ENCODE measurements at places on chromosomes 7 and 10. TPM values are rescaled to one million over a fixed set of nuclear protein-coding genes. Genes with fewer than 3 reads are reported as not detected.

DNA sequence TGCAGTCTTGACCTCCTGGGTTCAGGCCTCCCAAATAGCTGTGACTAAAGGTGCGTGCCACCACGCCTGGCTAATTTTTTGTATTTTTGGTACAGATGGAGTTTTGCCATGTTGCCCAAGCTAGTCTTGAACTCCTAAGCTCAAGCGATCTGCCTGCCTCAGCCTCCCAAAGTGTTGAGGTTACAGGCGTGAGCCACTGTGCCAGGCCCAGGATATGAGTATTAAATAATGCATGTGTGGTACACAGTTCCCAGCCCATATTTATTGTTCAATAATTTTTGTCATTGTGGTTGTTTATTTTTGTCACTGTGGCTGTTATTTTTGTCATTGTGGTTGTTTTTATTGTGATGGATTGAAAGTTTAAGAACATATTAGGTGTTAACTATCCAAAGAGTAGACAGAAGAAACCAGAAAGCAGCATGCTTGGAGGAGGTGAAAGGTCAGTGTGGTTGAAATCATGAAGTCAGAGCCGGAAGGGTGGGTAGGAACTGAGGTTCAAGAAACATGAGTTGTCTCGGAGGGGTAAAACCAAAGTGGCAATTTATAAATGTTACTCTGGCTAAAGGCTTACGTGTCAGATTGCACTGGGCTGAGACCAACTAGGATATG is 45.0 kb downstream of the MRC1 start:
- H3K27me3 ChIP-seq: no peaks in the 10 kb centered on the region
- no peaks in the 10 kb centered on the region for H3K36me3 ChIP-seq
- no peak overlapping the region for H3K27ac ChIP-seq
- DNase-seq: no peak
- no peak overlapping the region for H3K4me3 ChIP-seq
- H3K4me1 ChIP-seq: no peaks in the 10 kb centered on the region

- H3K36me3 ChIP-seq: no peaks in the 10 kb centered on the region
- no peak overlapping the region for H3K4me3 ChIP-seq
- H3K27me3 ChIP-seq: no peaks in the 10 kb centered on the region
- DNase-seq: no peak
- H3K4me1 ChIP-seq: no peaks in the 10 kb centered on the region
Measured at GRCh38 chr7:106166651-106167342, 54.7 kb upstream of the SYPL1 start.

DNA sequence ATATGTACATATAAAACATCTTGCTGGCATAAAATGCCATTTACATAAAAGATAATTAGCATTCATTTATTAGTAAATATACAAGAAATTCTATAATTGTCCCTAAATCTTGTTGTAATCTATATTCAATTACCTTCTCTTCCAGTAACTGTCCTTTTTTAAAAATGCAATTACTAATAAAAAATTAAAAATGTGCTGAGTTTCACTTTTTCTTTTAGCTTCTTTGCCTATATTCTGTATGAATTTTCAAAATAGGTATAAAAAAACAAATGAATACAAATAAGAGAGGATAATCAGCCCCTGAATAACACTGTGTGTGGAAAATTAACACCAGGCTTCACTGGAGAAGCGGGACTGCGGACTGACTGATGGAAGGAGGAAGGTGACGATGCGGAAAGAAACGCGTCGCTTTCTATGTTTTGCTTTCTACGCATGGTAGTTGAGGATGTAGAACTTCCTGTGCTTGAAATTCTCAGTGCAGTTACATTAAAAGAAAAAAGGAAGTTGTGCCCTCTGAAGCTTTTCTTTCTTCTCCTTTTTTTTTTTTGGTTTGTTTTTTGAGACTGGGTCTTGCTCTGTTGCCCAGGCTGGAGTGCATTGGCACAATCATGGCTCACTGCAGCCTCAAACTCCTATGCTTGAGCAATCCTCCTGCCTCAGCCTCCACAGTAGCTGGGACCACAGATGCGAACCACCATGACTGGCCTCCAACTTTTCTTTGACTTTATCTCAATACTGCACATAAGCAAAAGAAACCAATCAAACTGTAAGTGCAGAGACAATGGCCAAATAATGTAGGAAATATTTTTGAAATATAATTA is 7.4 kb upstream of the ZMYND11 start:
- H3K4me3 ChIP-seq: peak overlapping the region; percentile 77
- peak; percentile 45 for DNase-seq
- H3K36me3 ChIP-seq: no peaks in the 10 kb centered on the region
- no peaks in the 10 kb centered on the region for H3K4me1 ChIP-seq
- no peaks in the 10 kb centered on the region for H3K27me3 ChIP-seq

DNA sequence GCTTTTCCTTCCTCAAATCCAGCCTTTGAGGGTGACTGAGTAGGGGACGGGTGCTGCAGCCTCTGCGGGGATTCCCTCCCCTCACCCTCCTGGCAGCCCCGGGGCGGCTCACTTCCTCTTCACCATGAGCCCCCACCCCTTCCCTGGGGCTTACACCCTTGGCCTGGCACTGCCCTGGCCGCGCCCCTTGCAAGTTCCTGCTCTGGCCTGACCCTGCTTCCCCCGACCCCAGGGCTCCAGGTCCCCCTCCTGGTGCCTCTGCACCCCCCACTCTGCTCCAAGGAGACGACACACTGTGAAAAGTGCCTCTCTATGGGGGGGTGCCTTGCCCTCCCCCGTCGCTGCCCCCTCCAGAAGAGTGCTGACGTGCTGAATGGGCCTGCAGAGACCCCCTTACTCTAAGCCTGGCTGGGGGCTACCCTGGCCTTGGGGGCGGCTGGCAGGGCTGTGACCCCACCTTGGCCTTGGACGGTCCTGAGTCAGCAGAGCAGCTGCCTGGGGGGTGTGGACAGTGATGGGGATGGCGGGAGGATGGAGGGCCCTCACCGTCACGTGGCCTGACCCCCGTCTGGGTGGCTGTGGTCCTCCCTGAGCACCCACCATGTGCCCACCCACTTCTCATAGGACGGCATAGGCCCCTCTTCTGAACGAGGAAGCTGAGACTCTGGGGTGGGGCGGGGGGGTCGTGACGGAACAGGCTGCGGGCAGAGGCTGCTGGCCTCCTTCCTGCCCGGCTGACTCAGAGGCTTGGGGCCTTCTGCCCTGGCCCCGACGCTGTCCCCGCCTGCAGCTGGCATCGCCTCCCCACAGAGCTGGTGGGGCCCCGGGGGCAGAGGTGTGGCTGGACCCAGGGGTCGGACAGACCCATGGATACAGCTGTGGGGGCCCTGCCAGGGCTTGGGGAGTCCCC is 9.8 kb downstream of the LFNG start:
- peaks cover 40% of the 10 kb centered on the region for H3K4me1 ChIP-seq
- H3K36me3 ChIP-seq: peaks cover 17% of the 10 kb centered on the region
- no peaks in the 10 kb centered on the region for H3K27me3 ChIP-seq
- DNase-seq: peak; percentile 24

DNA sequence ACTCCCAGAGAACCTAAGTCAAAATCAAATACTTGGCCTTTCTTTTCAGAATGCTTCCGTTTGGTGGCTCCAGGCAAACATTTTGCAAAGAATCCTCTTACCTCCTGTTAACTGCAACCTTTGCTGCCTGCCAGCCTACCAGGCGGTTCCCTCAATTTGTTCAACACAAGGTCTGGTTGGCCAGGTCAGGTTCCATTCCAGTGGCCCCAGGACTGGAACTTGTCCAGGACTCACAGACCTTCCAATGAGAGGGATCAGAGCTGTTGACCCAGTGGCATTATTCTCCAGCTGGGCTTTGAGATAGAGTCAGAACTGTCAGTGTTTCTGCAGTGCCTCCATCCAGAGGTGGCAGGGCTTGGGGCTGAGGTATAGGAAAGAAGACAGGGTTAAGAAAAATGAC is 137.0 kb downstream of the NEUROD6 start:
- no peaks in the 10 kb centered on the region for H3K4me1 ChIP-seq
- no peaks in the 10 kb centered on the region for H3K27me3 ChIP-seq

GRCh38 chr10:32104181-32104580 is 48.0 kb upstream of the KIF5B start:
- no peak for DNase-seq
- H3K27me3 ChIP-seq: no peaks in the 10 kb centered on the region
- no peaks in the 10 kb centered on the region for H3K4me1 ChIP-seq
- no peak overlapping the region for H3K27ac ChIP-seq
- no peak overlapping the region for H3K4me3 ChIP-seq

DNA sequence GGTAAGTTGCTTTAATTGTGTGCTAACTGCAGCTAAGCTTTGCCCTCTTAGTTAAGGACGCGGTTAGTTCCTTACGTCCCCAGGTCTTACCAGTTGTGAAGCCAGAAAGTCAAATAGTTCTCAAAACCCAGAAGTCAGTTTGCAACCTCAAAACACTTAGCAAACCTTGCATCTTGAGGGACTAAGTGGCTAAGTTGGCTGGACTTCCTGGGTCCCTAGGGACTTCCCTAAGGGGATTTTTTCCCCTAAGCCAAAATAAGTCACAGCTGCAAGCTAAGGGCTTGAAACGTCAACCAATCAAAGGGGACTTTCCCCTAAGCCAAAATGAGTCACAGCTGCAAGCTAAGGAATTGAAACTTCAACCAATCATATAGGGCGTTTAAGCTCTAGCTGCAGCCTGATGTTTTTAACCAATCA is 36.2 kb upstream of the HECW1 start:
- no peak for DNase-seq
- H3K27me3 ChIP-seq: no peaks in the 10 kb centered on the region
- H3K36me3 ChIP-seq: no peaks in the 10 kb centered on the region
- no peak overlapping the region for H3K4me3 ChIP-seq
- H3K4me1 ChIP-seq: no peaks in the 10 kb centered on the region

- no peak overlapping the region for H3K4me3 ChIP-seq
- no peak overlapping the region for H3K27ac ChIP-seq
- no peaks in the 10 kb centered on the region for H3K36me3 ChIP-seq
Measured at GRCh38 chr7:135334830-135335543, 101.3 kb downstream of the STRA8 start.

DNA sequence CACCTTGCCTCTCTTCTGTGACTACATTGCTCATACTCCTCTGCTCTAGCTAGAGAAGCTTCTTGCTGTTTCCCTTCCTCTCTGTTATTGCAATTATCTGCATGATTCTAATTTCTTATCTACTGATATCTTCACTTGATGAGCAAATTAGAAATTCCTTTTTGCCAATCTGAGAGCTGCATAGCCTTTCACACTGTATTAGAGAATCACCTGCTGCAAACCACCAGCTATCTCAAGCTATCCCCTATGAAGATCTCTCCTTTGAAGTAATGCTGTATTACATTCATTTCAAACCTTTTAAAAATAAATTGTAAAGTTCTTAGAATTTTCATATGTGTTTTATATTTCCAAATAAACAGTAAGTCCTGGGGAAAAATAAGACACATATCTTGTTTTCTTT is 89.0 kb upstream of the ZNF804B start:
- no peak overlapping the region for H3K4me3 ChIP-seq
- no peaks in the 10 kb centered on the region for H3K36me3 ChIP-seq
- H3K4me1 ChIP-seq: no peaks in the 10 kb centered on the region
- no peak for DNase-seq

DNA sequence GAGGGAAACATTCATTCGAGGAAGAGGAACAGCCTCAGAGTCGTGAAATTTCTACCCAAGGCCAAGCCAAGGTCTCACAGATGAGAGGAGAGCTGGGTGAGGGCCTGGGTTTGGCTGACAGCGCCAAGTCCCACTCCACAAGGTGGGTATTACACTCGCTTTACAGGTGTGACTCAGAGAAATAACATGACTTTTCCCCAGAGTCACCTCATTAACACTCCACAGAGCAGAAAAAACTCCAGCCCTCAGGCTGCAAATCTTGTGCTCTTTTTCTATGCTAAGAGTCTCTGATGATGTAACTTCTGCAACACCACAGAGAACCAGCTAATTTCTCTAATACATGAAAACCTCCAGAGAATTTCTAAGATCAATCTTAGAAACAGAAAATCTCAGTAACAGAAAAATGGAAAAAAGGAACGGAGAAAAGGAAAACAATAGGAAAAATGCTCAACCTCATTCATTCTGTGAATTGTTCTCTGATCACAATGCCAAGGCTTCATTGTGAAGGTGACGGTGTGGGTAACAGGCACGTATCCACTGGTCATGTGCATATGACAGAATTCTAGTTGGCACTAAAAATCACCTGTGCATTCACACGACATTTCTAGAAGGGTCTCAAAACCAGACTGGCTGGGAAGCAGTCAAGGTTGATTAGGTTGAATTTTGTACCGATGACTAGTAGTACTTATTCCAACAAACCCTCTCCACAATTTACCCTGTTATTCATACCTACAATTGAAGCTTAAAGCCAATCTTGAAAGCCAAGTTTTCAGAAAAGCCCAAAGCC is 20.3 kb downstream of the YWHAG start:
- H3K27me3 ChIP-seq: no peaks in the 10 kb centered on the region
- no peaks in the 10 kb centered on the region for H3K4me1 ChIP-seq
- no peak overlapping the region for H3K4me3 ChIP-seq
- H3K36me3 ChIP-seq: peaks cover 15% of the 10 kb centered on the region

GRCh38 chr7:84841809-84842208 is 345.0 kb downstream of the SEMA3D start:
- H3K4me1 ChIP-seq: no peaks in the 10 kb centered on the region
- no peak overlapping the region for H3K27ac ChIP-seq
- no peaks in the 10 kb centered on the region for H3K36me3 ChIP-seq
- H3K27me3 ChIP-seq: no peaks in the 10 kb centered on the region
- H3K4me3 ChIP-seq: no peak overlapping the region

DNA sequence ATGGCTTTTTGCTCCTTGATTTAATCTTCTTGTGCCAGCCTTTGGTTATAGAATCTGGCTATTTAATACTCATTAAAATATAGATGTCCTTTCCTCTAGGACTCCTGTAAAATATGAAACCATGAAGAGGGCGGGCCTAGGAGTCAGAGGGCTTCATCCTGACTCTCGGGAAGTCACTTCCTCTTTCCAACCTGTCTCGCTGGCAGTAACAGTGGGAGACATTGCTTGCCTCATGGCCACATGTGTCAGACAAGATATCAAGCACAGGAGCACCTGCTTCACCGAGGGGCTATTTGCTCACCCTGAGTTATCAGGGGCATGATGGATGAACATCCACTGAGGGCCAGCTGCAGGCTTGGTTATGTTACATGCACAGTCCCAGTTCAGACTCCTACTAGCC is 31.0 kb downstream of the SLIT1 start:
- H3K27ac ChIP-seq: no peak overlapping the region
- no peak overlapping the region for H3K4me3 ChIP-seq
- H3K4me1 ChIP-seq: no peaks in the 10 kb centered on the region

DNA sequence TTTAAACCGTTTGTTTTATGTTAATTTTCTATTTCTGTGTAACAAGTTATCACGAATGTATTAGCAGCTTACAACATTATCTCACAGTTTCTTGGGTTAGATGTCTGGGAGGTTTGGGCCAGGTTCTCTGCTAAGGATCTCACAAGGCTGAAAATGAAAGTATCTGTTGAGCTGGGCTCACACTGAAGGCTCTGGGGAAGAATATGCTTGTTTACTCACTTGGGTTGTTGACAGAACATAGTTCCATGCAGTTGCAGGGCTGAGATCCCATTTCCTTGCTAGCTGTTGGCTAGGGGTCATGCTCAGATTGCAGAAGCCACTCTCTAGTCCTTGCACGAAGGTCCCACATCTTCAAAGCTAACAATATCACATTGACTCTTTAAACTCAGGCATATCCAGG is 266.6 kb upstream of the GNAI1 start:
- no peaks in the 10 kb centered on the region for H3K27me3 ChIP-seq
- no peak overlapping the region for H3K27ac ChIP-seq
- DNase-seq: no peak
- no peak overlapping the region for H3K4me3 ChIP-seq
- H3K4me1 ChIP-seq: no peaks in the 10 kb centered on the region

CYP3A5 gene
- total RNA-seq: not detected

HOXA4 gene
- not detected for total RNA-seq

OR2A12 gene
- total RNA-seq: not detected

OR6V1 gene
- total RNA-seq: not detected

CCL24 gene
- not detected for total RNA-seq

EVX1 gene
- total RNA-seq: not detected

SHOC2 gene
- 56.0 TPM for total RNA-seq

EFCAB10 gene
- 1.2 TPM for total RNA-seq

UCN3 gene
- total RNA-seq: not detected

TRIM56 gene
- total RNA-seq: 49.6 TPM
